ENCODE measurements at places on chromosomes 16 and 17.

- DNase-seq, result no peak
Observed at GRCh38 chr17:79760197-79760906, 17.6 kb upstream of the CBX2 start.

GRCh38 chr17:43907998-43908721 lies 824 bp upstream of the MPP2 start:
- DNase-seq, result peak; percentile 63

DNA sequence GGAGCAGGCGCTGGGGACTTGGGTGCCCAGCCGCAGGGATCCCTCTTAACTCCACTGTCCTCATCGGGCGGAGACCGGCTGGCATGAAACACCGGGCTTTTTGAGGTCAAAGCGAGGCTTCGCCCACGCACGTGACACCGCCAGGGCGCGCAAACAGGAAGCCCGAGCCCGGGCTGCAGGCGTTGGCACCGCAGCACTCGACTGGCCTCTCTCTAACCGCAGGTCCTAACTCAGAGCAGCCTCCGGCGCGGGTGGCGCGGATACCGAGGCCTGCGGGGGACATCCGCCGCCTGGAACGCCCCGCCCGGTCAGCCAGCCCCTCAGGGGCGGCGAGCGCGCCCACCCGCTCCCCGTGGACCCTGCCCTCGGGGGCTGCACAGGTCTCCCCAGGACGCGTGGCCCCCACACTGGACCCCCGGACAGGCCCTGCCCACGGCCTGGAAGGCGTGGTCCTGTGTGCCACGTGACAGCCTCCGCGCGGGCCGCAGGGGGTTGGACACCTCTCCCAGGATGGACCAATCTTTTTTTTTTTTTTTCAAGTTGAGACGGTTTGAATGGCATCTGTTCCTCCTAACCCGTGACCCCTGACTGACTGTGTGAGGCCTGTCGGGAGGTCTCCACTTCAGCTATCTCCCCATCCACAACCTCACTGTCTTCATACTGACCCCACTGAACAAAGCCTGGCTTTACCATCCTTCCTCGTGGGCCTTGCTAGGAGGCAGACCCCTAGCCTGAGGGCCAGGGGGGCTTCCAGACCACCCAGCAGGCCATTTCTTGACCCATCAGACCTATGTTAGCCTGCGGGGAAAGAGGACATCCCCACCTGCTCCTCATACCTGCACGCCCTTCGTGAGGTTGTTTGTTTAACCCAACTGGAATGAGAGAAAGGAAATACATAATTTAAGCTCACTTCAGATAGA lies 8.4 kb upstream of the SLC47A2 start:
- no peak for DNase-seq

GRCh38 chr16:55102531-55102930 lies 171.9 kb downstream of the IRX5 start:
- no peak for DNase-seq

DNA sequence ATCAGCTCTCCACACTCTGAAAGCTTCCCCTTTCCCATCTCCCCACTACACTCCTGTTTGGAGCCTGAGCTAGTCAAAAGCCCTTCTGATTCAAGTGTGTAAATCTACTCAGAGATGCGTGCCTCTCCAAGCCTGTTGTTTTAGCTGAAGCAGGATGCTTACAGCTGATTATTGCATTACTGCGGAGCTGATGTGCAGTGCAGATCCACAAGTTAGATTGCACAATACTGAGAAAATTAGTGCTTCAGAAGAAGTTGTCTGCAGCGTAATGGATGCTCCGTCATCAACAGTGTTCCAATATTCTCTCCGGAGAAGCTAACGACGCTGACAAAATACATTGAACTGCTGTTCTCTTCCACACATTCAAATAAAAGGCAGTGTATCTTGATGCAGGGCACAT lies 44.8 kb upstream of the NLRP1 start:
- no peak for DNase-seq

DNA sequence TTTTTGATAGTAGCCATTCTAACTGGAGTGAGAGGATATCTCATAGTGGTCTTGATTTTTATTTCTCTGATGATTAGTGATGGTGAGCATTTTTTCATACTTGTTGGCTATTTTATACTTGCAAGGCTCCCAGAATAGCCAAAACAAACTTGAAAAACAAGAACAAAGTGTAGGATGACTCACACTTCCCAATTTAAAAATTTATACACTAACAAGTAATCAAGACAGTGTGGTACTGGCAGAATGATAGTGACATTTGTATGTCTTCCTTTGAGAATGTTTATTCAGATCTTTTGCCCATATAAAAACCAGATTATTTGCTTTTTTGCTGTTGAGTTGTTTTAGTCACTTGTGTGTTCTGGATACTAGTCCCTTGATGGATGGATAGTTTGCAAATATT lies 17.8 kb downstream of the SPECC1 start:
- DNase-seq, result no peak

DNA sequence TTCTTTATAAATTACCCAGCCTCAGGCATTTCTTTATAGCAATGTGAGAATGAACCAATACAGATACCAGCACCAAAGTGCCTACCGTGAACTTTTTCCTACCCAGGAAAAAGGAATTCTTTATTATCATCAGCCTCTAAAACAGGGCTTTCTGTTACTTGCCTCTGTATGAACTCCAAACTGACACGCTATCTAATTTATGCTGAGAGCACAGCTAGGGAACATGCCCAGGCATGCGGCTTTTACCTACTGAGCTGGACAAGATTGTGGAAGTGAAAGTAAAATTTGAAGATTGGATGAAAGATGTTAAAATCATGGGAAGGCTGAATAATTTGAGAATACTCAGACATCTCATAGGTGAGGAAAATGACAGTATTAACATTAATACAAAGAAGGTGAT lies 24.4 kb upstream of the ADCY9 start:
- no peak for DNase-seq

- no peak for DNase-seq
Observed at GRCh38 chr16:64094181-64094965, 1027.5 kb downstream of the CDH11 start.

DNA sequence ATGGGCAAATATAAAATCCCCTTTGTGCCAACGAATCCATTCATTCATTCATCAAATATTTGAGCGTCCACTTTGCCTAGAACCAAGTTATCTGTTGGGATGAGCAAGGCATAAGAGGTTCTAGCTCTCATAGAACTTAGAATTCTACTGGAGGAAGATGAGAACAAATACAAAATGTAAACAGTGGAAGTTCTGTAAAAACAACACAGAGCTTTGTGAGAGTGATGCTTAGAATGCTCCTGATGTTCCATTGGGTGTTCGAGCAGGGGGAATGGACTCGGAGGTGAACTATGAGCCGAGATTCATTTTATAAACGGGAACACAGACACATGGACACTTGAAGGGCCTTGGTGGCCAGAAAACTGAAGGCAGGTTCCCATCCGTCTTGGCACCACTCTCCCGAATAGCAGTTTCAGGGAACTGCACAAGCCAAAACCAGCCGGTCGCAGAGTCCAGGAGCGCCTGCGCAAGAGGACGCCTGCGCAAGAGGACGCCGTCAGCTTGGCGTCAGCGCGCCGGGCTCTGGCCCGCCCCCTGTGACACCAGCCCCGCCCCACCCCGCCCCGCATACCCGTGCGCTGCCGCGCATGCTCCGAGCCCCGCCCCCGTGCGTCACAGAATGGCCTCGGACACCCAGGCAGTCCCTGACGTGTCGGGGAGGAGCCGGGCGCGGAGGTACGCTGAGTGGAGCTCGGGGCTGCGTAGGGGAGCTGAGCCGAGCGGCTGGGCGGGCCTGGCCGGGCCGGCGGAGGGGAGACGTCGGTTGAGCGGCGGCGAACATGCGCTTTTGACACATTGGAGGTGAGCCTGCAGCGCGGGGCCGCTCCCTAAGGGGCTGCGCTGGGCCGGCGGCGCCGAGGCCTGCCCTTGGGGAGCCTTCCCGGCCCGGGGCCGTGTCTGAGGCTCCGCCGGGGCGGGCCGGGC lies at the start of gene NDEL1:
TSS of gene NDEL1 (plus strand) at position 640 of the 924 bp plus-strand sequence. CDS start 8,388 bp downstream, outside the sequence.
- peak; percentile 92 for DNase-seq

- DNase-seq, result no peak
Observed at GRCh38 chr17:40286473-40286872, 1.2 kb upstream of the CDC6 start.

DNA sequence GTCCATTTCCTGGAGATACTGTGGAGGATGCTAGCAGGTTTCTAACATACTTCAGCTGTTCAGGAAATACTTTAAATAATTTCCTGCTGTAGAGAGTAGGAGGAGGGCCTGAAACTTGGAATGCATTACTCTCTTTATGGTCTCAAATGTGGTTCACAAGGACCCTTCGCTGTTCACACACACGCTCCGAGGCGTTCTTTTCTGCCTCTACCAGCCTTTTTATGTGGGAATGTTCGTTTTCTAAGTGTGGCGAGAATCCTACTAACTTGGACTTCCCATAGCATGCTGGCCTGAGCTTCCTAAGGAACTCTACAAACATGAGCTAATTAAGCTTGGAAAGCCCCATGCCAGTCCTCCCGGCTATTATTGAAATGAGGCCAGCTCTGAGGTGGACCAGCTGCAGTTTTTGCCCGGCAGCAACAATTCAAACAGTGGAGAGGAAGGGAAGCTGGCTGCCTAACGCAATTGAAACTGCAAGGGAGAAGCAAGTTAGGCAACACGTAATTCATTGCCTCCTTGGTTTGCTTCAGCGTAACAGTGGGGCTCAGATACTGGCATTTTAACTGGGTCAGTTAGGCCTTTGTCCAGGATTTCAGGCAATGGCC lies 18.9 kb downstream of the KPNA2 start:
- DNase-seq, result peak; percentile 10

- DNase-seq, result no peak
Observed at GRCh38 chr17:3961564-3962047, 2.6 kb downstream of the ATP2A3 start.

- no peak for DNase-seq
Observed at GRCh38 chr16:4979736-4980660, 21.9 kb downstream of the SEC14L5 start.

DNA sequence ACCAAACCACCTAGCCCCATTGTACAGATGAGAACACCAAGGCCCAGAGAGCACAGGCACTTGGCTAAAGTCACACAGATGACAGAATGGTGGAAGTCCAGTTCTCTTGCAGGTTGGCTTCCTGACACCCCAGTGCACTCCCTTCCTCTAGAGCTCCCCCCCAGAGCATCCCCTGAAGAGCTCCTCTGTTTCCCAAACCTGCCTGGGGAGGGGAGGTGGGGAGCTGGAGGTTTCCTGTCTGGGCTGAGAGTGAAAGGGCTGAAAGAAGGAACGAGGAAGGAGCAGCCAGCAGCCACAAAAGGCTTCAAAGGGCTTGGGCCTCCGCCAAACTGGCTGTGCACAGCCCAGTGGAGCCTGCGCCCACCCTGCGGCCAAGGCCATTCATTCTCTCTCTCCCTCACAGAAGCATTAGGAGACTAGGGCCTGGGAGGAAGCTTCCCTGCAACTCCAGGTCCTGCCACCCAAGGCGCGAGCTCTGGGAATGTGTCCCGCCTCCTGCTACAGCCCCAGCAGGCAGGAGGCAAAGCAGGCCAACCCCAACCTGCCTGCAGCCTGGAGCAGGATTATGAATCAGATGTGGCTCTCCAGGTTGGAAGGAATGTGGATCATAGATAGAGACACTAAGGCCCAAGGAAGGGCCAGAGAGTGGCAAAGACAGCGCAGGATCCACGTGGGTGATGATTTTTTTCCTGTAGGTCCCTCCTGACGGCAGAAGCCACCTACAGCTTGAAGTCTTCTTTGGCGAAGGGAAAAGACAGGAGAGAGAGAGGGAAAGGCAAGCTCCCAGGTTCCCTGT lies 913 bp downstream of the SLC13A5 start:
- DNase-seq, result peak; percentile 53

DNA sequence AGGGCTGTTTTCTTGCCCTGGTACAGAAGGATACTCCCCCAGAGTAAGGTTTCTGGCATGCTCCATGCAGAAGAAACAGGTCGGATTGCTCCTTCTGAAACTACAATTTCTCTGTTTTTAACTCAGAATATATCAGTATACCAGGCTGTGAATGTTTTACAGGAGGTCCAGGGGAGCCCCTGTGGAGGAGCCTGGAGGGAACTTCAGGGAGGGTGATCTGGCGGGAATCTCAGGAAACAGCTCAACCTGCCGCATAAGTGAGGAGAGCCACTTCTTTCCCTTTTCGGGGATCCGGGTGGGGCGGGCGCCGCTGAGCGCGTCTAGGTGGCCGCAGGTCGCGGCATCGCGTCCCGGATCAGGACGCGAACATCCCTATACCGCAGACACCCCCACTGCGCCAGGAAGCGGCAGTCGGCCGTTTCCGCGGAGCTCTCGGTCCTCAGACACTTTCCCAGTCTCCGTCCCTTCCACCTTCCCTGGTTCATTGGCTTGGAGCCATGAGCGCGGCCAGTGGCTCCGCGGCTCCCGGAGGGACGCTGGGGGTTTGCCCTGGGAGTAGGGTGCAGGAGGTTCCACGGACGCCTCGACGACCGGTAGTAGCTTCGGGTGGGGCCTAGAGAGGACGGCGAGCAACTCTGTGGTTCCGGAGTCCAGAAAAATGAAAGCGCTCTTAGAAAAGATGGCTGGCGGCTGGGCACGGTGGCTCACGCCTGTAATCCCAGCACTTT lies 3.1 kb upstream of the ZNF764 start:
- DNase-seq, result no peak

DNA sequence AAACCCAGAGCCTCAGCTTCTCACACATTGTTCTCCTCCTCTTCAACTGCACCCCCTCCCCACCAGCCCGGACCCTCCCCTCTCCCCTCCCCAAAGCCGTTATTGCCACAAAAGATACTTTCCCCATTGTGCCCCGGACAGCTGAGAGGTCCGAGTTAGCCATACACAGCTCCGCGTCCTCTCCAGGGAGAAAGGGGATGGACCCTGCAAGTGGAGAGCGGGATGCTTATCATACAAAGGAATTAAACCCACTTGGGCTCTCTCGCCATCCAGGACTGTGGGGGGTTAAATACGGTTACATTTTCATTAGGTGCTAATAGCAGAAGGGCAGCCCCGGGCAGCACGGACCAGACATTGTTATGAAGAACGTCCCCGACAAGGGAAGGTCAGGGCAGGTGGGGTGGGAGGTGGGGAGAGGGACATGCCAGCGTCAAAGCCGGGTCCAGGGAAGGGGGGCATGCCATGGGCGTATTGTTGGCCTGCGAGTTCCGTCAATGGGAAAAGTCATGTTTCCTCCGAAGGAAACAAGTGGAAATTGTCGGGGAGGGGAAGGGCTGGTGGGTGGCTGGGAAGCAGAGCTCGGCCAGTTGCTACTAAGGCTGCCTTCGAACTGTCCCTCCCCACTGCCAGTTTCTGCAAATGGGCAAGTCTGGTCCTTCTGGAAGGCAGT lies 99.1 kb downstream of the SOX9 start:
- no peak for DNase-seq

GRCh38 chr16:1530883-1531637 lies 2.4 kb upstream of the TMEM204 start:
- DNase-seq, result no peak

GRCh38 chr16:79074951-79075350 lies 525.6 kb downstream of the MAF start:
- no peak for DNase-seq

All from C1 segment of cervical spinal cord (tissue), 14 donors.